ENCODE measurements at places on chromosomes 1 and 21. TPM values are rescaled to one million over a fixed set of nuclear protein-coding genes. Genes with fewer than 3 reads are reported as not detected.

Gene TSPAN1
- total RNA-seq: 4.9 TPM

Gene ZBTB8A
- total RNA-seq: 3.0 TPM

Gene OR10Z1
- total RNA-seq: not detected

Gene TRPM2
- 8.0 TPM for total RNA-seq

Gene ACTL8
- 1.4 TPM for total RNA-seq

Gene PLD5
- 1.7 TPM for total RNA-seq

Gene MIXL1
- not detected for total RNA-seq

Gene ANKRD35
- total RNA-seq: not detected

Gene CD244
- total RNA-seq: not detected

Gene CDA
- total RNA-seq: 32.0 TPM
